ENCODE measurements at places on chromosomes 16 and 17. TPM values are rescaled to one million over a fixed set of nuclear protein-coding genes. Genes with fewer than 3 reads are reported as not detected.

TBC1D3I gene
- not detected for total RNA-seq

DNA sequence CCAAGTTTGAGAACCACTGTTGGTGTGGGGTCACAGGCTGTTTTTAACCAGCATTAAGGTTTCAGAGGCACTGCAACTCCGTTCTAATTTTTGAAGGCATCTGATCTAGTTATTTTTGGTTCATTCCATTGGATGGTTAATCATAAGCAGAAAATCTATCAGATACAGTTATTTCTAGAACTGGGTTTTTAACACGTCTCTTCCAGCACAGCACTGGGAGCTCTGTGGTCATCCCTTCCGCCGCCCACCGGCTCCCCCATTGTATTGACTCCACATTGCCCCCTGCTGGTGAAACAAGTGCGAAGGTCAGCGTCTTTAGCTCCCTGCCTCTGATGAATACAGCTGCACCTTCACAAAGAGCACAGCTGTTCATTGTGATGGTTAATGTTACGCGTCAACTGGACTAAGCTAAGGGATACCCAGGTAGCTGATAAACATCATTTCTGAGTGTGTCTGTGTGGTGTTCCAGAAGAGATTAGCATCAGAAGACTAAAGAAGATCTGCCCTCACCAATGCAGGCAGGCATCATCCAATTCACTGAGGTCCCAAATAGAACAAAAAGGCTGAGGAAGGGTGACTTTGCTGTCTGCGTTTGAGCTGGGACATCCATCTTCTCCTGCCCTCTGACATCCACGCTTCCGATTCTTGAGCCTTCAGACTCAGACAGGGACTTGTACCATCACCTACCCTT is 8.5 kb downstream of the CCL18 start:
- no peak for DNase-seq

CBLN1 gene
- not detected for total RNA-seq

GRCh38 chr16:88461331-88462269 is 8.5 kb downstream of the ZFPM1 start:
- DNase-seq = no peak

GRCh38 chr17:31859487-31860008 is 504 bp upstream of the COPRS start:
- no peak for DNase-seq

DNA sequence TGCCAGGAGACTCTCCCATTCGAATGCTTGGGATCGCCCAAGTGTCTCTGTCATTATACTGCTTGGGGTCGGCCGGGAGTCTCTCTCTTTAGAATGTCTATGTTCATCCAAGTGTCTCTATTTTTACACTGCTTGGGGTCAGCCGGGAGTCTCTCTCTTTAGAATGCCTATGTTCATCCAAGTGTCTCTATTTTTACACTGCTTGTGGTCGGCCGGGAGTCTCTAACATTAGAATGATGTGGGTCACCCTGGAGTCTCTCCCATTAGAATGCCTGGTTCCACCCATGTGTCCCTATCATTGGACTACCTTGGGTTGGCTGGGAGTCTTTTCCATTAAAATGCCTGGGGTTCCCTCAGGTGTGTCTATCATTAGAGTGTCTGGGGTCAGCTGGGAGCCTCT is 2230.4 kb downstream of the TP53TG3F start:
- no peak for DNase-seq
